ENCODE measurements at places on chromosomes 13 and 19. TPM values are rescaled to one million over a fixed set of nuclear protein-coding genes. Genes with fewer than 3 reads are reported as not detected.

DNAJB1 gene
- total RNA-seq = 194 TPM

IGSF23 gene
- total RNA-seq = 0.59 TPM

FBXO27 gene
- total RNA-seq = 7.7 TPM

KRTDAP gene
- not detected for total RNA-seq

PCSK4 gene
- total RNA-seq = 0.74 TPM

PGLYRP1 gene
- not detected for total RNA-seq

ZNF726 gene
- 0.59 TPM for total RNA-seq

ALG11 gene
- total RNA-seq = 8.3 TPM

SSBP4 gene
- total RNA-seq = 53.9 TPM

NDUFA7 gene
- 79.2 TPM for total RNA-seq

ZNF225 gene
- total RNA-seq = 2.1 TPM

DACT3 gene
- 0.39 TPM for total RNA-seq

CCDC169 gene
- 0.46 TPM for total RNA-seq

WDR87 gene
- not detected for total RNA-seq

CYP4F2 gene
- total RNA-seq = 0.49 TPM

NANOS3 gene
- total RNA-seq = 3.9 TPM

SMIM17 gene
- not detected for total RNA-seq

C5AR2 gene
- total RNA-seq = 0.80 TPM

KBTBD6 gene
- total RNA-seq = 4.6 TPM

MIA gene
- not detected for total RNA-seq

CGB7 gene
- total RNA-seq = 0.80 TPM

KATNAL1 gene
- 4.3 TPM for total RNA-seq

UPK1A gene
- total RNA-seq = 0.97 TPM

AP1M2 gene
- total RNA-seq = 40.6 TPM

LPAR6 gene
- 0.89 TPM for total RNA-seq

ZNF490 gene
- total RNA-seq = 0.78 TPM

ZNF442 gene
- not detected for total RNA-seq

ZMYM2 gene
- 21.6 TPM for total RNA-seq

PRTN3 gene
- total RNA-seq = 0.28 TPM
